ENCODE measurements at places on chromosomes 4 and X.
A peak's percentile ranks its signal among the peaks of the same experiment; 100 is the strongest.

DNA sequence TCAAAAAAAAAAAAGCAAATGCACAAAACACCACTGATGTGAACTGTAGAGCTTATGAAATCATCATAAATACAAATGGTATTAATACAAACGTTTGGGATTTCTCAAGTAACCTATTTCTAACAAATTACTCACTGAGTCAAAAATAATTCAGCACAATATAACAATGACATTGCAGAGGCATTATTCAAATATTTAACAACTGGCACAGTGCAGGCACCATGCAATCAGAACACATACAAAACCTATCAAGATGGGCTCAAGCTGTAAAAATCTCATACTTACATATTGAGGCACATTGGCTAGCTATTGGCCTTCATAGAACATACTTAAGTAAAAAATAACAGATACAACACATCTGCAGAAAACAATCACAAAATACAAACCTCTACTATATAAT, 81.1 kb downstream of the LRBA start:
- DNase-seq = no peak

DNA sequence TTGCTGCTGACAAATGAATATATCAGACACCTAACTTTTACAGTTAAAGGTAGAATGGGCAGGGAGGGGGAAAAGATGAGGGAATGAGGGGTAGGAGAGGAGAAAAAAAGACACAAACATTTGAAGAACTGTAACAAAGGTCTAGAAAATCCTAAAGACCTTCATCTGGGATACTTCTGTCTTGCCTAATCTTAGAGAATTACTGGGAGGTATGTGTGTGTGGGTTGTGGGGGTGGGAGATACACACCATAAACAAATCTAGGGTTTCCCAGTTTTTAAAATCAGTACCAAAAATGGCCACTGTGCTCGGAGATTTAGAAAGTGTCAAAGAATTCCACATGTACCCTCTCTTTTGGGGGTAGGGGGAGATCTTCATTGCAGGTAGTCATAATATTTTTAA, 166.7 kb downstream of the SH3KBP1 start:
- DNase-seq = peak; percentile 48

- no peak for DNase-seq
These were observed 836.8 kb upstream of the LCORL start for GRCh38 chr4:18858229-18858922.

- DNase-seq = no peak
These were observed 5.8 kb downstream of the LRPAP1 start for GRCh38 chr4:3526456-3526855.

DNA sequence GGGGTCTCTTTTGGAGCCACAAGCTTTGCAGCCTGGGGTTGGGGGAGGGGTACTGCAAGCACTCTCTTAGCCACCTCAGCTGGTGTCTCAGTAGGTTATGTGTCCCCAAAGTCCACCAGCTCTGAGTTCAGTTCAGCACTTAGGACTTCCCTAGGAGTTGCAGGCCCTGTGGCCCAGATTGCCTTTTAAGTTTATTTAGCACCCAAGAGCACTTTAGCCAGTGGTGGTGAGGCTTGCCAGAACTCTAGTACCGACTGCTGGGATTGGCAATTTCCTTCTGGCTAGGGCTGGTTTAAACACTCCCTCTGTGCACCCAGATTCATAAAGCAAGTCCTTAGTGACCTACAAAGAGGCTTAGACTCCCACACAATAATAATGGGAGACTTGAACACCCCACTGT, 489.9 kb upstream of the RPS6KA3 start:
- no peak for DNase-seq

DNA sequence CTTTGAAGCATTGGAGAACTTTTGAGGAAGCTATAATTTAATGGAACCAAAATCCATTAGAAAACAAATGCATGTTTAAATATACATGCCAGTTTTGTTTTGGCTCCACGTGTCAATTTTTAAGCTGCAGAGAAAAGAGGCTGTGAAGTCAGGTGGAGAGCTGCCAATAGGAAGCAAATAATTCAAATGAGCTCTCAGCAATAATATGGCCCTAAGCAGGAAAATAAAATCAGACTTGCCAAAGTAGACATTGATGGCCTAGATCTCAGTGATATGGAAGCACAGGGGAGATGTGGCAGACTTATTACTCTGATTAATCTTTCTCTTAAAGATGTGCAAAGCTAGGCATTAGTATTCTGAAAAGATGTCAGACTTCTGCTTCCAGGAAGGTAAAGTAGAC, 769.8 kb upstream of the NDST4 start:
- DNase-seq = no peak

- no peak for DNase-seq
These were observed 69.2 kb downstream of the PAQR3 start for GRCh38 chr4:78870056-78870455.

- DNase-seq = peak; percentile 42
These were observed 28.4 kb upstream of the TNIP3 start for GRCh38 chr4:121192480-121192879.

Measured in inflammatory macrophage treated with lipopolysaccharide for 1 hour (primary cell).